ENCODE measurements at places on chromosomes 16 and 17.

- no peak for DNase-seq
Observed at GRCh38 chr17:47712330-47713023, 18.5 kb downstream of the TBKBP1 start.

GRCh38 chr17:77778636-77779489 is 179.6 kb upstream of the TNRC6C start:
- no peak for DNase-seq

DNA sequence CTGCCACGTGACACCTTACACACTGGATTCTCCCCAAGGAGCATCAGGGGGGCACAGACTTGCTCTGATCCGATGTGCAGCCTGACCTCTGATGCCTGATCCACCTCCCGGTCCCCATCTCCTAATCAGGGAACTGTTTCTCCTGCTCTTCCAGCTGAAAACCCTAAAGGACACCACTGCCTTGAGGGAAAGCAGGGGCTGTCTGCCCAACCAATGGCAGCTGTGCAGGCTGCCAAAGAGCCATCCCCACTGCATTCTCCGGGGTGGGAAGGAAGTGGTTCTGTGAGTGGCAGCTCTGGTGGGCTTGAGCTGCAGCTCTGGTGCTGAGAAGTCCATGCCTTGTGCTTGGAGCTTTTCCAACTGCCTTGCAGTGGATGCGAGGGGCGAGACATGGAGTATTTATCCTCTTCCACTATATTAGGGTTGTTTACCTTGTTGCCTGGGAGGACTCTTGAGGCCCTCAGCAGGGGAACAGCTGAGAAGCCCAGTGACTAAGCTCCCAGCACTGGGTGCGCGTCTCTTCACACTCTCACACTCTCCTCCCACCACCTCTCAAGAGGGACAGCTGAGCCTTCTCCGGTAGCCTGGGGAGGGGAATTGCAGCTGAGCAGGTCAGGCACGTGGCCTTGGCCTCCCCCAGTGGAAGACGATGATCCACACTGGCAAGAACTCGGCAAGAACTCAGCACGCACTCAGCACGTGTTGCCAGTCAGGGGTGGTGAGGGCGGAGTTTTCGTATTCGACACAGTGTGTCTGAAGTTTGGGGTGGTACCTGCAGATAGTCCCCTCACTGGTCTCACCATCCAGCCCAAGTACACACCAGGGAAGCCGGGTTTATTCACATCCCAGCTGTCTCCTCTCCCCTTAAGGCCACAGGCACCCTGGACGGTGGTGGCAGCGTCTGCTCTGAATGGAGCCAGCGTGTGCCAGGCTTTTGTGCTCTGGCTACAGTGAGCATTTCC is 21.1 kb upstream of the SPATA32 start:
- DNase-seq, result no peak

DNA sequence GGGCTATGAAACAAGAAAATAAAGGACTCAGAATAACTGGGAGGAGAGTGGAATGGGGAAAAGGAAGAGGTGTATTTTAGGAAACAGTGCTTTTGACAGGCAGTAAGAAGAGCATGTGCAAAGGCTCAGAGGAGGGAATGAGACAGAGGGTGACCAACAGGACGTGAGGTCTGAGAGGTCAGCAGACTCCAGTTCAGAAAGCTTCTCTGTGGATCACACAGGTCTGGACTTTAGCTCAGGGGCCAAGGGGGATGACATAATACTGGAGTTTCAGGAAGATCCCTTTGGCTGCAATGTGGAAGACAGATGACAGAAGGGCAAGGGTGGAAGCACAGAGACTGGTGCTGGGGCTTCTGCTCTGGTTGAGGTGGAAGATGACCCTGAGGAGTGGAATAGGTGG is 489.9 kb upstream of the CDH5 start:
- DNase-seq, result no peak

DNA sequence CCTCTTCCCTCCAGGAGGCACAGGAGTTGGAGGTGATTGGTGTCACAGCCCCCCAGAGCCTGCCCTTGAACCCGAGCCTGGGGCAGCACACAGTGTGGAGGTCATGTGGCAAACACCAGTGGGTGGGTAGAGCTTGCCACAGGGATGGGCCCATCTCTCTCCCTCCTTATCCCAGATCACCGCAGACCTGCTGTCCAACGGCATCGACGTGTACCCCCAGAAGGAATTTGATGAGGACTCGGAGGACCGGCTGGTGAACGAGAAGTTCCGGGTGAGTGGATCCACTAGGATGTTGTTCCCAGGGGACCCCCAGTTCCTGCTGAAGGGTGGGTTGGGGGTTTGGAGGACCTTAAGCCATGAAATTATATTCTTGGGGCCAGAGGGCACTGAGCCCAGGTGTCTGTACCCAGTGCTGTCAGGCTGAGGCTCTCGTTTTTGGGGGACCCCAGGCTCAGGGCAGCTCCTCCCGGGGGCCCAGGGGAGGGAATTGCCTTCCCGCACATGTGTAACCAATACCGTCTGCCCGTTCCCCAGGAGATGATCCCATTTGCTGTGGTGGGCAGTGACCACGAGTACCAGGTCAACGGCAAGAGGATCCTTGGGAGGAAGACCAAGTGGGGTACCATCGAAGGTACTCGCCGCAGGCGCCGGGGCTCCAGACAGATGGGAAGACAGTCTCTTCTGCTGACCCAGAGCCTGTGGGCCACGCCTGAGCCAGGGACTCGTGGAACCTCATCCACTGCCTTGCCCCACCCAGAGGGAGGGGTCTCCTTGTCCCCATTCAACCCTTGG is 351.9 kb downstream of the SEC14L1 start:
- no peak for DNase-seq

- no peak for DNase-seq
Observed at GRCh38 chr17:47275245-47275984, 21.8 kb downstream of the ITGB3 start.

- DNase-seq, result peak; percentile 83
Observed at GRCh38 chr17:75518201-75518600, 1.9 kb downstream of the TSEN54 start.

DNA sequence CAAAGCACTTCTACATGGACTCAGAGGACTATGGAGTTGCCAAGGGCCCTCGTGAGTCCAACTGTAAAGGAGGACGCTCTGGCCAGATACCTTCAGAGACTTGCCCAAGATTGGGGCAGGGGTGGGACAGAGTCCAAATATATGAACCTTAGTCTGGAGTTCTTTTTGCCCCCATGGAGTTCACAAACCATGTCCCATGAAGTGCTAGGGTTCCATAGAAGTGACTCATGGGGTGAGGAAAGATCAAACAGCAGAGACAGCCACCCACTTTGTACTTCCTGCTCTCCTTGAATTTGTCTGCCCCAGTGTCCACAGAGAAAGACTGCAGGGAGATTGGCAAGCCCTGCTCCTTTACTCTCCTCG is 29.0 kb downstream of the SRL start:
- no peak for DNase-seq

DNA sequence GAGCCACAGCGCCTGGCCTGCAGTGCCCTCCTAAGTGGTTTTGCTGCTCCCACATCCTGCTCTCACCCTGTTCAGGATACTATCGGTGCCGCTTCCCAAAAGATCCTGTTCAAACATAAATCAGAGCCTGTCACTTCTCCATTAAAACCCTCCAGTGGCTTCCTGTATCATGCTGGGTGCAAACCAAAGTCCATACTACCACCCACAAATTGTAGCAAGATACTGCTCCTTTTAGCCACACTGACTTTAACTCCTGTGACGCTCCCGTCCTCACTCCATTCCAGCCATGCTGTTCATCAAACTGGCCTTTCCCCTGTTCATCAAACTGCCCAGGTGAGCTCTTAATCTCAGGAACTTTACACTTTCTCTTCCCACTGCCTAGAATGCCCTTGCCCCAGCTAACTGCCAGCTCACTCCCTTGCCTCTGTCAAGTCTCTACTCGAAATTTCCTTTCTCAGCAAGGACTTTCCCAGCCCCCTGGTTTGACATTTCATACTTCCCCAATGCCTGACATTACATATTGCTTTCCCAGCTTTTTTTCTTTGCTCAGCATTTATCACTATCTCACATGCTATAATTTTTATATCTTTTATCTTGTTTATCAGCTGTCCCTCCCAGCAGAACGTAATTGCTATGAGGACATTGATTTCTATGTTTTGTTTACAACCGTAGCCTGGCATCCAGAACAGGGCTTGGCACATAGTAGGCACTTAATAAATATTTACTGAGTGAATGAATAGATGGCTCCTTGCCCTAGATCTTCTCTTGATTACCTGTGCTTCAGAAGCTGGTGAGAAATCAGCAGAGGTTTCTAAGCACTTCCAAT is 44.3 kb upstream of the SMURF2 start:
- DNase-seq, result no peak

DNA sequence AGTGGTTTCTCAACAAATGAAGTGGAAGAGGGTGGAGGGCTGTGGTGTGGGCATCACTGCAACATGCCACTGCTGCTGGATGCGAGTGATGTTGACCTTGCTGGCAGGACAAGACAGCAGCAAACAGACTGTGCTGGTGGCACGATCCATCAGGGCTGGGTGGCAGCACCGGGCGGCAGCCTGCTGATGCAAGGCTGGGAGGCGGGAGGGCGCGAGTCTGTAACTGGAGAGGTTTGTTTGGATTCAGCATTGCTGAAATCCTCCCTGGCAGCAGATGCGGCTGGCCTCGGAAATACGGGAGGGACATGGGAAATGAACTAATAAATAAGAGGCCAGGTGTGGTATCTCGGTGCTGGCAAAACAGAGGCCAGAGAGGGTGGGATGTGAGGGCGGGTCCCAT is 224.2 kb downstream of the ENGASE start:
- no peak for DNase-seq

DNA sequence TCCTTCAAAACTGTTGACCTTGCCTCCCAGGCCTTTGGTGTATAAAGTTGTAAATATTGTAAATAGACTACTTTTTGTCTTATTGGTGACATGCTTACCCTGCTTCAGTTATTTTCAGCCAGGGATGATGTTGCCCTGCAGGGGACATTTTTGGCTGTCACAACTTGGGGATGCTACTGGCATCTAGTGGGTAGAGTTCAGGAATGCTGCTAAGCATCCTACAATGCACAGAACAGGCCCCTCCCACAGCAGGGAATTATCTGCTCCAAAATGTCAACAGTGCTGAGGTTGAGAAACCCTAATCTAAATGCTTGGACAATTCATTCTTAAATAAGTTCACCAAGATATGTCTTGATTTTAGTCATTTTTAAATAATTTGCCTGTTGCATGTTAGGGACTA is 459.8 kb downstream of the PMP22 start:
- DNase-seq, result no peak

DNA sequence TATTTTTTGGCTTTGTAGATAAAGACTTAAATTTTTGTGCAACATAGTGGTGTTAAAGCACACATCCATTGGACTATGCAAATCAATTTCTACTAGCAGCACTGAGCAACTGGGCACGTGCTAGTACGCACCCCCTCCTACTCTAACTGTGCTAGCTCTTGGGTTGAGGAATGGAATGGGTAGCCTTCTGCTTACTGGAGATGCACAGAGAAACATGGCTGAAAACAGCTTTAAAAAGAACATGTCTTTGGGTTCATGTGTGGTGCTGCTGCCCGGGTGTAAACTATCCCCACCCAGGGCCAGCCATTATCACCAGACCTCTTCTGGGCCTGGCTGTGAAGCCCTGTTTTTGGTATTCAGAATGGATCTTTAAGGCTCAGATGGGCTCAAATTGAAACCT is 7.3 kb downstream of the ESRP2 start:
- no peak for DNase-seq

DNA sequence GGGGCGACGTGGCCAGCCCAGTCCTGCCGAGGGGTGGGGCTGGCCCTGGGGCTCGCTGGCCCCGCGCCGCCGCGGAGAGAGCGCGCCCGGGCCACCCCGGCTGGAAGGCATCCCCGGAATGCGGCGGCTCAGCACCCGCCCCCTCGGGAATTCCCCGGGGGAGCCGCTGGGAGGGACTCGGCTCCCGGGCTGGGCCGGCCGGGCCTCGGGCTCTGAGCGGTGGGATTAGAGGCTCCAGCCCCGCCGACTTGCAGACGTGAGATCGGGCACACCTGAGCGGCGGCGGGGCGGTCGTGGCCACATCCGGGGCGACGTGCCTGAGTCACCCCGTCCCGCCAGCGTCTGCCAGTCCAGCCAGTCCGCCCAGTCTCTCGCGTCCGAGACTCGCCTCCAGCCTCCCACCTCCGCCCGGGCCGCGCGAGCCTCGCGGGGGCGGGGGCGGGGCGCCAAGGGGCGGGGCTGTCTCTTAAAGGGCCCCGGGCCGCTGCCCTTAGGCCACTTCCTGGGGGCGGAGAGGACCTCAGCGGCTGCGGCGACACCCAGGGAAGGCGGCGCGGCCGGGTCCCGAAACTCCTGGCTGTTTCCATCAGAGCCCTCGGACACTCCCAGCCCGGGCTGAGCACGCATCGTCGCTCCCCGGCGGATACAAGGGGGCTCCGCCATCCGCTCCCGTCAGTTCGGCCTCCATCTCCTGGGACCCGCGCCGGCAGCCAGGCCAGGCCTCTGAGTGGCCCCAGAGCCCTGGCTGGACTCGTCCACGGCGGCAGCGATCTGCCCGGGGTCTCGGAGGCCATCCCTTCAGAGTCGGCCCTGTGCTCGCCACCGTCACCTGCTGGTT is at the start of gene KCTD11:
Gene KCTD11, plus strand, starts transcription at position 498 of the 838 bp plus-strand sequence.
- DNase-seq, result peak; percentile 91

DNA sequence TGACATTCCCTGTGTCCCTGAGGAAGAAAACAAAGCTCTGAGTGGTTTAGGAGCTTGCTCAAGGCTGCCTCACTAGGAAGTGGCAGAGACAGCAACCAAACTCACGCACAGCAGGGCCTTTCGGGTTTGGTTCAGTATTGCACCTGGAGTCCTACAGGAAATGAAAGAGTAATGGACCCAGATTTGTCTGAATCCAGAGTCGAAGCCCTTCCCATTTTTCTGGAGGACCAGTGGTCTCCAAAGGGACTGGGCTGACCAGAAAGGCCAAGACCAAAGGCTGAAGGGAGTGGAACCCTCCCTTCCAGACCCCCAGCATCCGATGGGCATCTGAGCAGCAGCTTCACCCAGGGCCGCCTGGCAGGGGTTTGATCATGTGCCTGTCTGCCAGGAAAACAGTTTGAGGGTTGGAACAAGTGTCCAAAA is 85.5 kb upstream of the RPL38 start:
- DNase-seq, result no peak

DNA sequence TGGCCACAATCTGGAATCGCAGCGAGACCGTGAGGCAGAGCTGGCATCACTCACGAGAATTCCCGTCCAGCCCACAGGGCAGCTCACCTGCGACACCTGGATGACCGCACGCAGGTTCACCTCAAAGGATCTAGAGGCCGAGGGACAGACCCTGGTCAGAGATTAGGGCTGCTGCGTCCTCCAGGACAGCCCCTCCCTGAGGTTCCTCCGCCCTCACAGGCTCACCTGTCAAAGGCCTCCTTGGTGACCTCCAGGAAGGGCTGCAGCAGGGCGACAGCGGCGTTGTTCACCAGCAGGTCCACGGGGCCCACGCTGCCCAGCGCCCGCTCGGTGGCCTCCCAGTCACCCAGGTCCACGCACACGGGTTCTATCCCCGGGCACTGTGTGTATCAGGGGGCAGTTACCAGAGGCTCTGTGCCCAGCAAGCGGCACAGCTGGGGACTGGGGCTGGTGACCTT is 834 bp downstream of the DCXR start:
- no peak for DNase-seq

DNA sequence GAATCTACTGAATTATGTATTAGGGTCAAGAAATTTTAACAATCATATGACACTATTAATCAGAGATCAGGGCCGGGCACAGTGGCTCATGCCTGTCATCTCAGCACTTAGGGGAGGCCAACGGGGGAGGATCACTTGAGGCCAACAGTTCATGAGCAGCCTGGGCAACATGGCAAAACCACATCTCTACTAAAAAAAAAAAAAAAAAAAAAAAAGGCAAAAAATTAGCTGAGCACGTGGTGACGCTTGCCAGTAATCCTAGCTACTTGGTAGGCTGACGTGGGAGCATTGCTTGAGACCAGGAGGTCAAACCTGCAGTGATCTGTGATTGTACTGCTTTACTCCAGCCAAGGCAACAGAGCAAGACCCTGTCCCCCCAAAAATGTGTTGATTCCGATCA is 52.5 kb upstream of the CLEC3A start:
- no peak for DNase-seq
